Suprapubic skin (tissue), 4 donors: ENCODE measurements at places on chromosomes 3 and 15.

- DNase-seq, result no peak
These were observed 242.0 kb downstream of the CHST2 start for GRCh38 chr3:143361589-143361988.

GRCh38 chr15:100588638-100589242, 13.2 kb downstream of the LINS1 start:
- DNase-seq, result no peak

DNA sequence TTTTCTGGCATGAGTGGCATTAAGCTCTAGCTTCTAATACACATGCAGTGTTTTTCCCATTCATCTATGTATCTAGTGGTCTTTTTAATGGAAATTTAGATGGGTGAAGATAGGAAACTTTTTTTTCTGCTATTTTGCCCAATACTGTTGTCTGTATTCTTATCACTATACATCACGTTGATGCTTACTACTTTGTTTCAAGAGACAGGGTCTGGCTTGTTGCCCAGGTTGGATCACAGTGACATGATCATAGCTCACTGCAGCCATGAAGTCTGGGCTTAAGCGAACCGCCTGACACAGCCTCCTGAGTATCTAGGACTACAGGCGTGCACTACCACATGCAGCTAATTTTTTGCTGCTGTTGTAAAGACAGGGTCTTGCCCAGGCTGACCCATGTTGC, 84.6 kb downstream of the PEAK1 start:
- DNase-seq, result no peak

DNA sequence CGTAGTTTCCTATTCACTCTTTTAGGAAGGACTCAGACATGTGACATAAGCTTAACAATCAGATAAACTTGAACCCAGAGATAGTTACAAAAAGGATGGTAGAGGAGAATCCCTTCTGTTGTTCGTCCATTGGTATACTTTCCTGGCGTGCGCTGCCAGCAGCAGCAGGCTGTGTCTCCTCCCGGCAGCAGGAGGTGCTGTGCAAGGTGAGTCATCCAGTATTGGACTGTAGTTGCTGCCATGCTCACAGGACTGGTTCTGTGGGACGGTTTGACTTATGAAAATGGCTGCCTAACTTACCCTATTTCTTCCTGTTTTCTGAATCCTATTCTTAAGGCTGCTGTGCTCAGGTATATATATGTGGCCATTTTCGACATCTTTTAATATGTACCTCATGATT, 253.4 kb upstream of the LRRC3B start:
- DNase-seq, result no peak

DNA sequence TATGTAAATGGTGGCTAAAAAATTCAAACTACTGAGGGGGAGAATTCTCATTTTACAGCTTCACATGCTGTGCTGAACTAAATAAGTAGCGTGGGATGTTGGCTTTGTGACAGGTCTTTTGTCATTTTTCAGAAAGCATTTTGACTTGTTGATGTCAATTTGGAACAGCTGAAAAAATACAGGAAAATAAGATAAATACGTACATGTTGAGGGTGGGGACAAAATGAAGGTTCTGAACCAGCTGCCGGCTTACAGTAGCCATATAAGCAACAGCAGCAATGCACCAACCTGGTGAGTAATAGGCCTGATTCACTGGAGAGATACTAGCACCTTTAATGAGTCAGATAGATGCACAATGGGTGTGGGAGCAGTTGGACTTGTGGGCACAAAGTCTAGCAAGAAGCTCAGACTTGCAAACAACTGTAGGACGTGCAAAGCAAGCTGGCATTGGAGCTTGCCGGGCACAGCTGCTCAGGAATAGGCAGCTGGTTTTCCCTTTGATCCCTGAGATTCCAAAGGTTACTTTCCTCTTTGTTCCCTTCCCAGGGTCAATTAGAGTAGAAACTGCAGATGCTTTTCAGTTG, 12.9 kb downstream of the B3GNT5 start:
- no peak for DNase-seq

DNA sequence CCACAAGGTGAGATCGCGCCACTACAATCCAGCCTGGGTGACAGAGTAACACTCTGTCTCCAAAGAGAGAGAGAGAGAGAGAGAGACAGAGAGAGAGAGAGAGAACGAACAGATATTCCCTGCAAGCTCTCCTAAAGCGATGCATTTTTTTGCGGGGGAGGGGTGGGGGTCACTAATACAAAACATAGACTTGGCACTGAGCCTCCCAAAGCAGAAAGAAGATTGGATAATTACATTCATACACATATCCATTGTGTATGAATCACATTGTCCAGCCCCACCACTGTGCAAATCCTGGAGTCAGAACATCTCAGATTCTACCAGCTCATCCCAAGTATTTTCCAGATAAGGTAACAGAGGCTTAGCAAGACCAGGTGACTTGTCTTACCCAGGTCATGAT, 459.9 kb downstream of the MAGI1 start:
- DNase-seq, result no peak

DNA sequence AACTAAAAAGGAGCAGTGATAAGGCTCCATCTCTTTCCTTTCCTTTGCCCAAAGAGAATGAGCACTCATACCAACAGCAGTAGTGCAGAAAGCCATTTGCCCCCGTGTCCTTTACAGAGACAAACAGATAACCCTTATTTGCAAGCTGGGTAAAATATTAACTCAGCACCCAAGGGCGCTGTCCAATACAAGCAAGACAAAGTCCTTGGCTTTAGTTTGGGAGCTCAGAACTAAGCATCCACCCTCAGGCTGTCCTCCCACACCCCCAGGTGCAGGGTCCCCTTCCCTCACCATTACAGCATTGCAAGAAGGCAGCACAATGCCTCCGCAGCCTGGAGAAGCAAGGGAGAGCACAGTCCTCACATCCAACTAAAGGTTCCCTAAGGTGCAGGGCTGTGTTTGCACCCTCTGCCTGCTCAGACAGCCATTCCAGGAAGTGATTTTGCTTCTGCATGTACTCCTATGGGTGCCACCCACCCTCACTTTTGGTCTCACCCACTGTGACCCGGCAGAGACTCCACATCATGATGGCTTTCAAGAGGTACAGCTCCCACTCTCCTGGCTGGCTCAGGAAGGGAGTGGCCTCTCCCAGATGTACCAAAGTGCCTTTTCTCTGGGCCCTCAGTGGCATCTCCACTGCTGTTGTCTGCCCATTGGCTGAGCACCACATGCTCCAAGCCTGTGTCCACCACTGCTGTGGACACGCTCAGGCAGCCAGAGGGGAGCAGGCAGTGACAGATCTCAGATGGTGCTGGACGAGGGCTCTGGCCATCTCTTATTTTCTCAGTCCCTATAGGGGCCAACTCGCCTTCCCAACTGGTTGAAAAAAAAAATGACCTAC, 34.1 kb upstream of the HES1 start:
- DNase-seq, result no peak

GRCh38 chr3:188918093-188918492, 253.7 kb upstream of the TPRG1 start:
- no peak for DNase-seq

DNA sequence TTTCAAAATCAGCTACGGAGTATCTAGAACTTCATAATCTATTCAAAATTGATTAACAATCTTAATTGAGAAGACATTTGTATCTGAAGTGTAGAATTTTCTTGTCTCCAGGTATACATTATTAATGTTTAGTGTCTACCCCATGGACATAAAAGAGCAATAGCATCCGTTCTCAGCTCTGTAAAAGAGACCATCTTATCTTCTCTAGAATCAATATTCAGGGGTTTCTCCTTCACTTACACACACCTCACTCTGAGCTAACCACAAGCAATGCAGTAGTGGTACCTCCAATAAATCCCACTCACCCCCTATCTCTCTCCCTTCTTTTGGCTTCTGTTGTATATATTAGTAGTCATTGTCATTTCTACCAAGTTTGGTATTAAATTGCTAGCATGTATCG, 16.2 kb downstream of the MBNL1 start:
- DNase-seq, result no peak

DNA sequence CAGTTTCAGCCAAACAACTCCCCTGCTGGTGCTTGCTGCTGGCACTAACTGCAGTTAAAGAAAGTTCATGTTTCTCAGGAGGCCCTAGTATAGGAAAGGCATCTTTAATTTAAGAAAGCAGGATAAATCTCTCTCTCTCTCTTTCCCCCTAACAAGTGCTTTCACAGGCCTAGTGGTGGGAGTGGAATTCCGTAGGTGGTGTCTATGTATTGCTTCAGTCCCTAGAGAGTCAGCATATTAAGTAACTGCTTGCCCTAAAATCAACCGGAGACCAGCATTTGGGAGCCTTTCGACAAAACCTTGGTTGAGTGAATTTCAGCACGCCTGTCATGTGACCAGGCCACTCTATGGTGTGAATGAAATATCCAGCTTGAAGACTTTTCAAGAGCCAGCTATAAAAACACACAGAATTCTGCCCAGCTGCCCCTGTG, 169.2 kb upstream of the TGFBR2 start:
- no peak for DNase-seq

GRCh38 chr3:70996082-70996481, 587.4 kb downstream of the FOXP1 start:
- DNase-seq, result no peak

DNA sequence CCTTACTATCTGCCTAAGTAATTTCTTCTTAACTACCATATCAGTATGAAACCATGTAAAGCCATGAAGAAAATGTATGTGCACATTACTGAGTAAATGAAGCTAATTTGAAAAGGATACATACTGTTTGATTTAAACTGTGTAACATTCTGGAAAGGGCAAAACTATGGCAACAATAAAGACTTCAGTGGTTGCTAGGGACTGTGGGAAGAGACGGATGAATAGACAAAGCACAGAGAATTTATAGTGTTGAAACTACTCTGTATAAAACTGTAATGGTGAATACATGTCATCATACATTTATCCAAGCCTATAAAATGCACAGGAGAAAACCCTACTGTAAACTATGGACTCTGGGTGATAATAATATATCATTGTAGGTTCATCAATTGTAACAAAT, 1103.7 kb upstream of the EPHA6 start:
- DNase-seq, result no peak

DNA sequence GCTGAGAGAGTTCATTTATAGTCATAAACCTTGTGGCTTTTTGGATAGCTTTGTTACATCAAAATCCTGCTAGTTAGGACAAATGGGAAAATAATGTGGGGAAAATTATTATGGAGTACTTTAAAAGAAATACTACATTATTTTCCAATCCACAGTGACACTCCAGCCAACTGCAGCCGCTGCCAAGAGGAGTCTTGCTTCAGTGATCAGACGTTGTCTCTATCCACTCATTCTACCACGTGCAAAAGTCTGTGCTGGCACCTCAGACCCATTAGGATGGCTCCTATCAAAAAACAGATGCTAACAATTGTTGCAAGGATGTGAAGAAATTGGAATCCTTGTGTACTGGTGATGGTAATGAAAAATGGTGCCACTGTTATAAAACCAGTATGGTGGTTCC, 128.6 kb upstream of the IQSEC1 start:
- DNase-seq, result no peak

GRCh38 chr3:133833267-133833666, 27.7 kb downstream of the SRPRB start:
- no peak for DNase-seq
